ENCODE measurements at places on chromosomes 2 and 18. TPM values are rescaled to one million over a fixed set of nuclear protein-coding genes. Genes with fewer than 3 reads are reported as not detected.

Gene LOXL3
- 0.97 TPM for polyA plus RNA-seq

- DNase-seq, result peak; percentile 42
These were observed 240.8 kb downstream of the BCL11A start for GRCh38 chr2:60312618-60313017.

Gene CXCR1
- 0.07 TPM for polyA plus RNA-seq

DNA sequence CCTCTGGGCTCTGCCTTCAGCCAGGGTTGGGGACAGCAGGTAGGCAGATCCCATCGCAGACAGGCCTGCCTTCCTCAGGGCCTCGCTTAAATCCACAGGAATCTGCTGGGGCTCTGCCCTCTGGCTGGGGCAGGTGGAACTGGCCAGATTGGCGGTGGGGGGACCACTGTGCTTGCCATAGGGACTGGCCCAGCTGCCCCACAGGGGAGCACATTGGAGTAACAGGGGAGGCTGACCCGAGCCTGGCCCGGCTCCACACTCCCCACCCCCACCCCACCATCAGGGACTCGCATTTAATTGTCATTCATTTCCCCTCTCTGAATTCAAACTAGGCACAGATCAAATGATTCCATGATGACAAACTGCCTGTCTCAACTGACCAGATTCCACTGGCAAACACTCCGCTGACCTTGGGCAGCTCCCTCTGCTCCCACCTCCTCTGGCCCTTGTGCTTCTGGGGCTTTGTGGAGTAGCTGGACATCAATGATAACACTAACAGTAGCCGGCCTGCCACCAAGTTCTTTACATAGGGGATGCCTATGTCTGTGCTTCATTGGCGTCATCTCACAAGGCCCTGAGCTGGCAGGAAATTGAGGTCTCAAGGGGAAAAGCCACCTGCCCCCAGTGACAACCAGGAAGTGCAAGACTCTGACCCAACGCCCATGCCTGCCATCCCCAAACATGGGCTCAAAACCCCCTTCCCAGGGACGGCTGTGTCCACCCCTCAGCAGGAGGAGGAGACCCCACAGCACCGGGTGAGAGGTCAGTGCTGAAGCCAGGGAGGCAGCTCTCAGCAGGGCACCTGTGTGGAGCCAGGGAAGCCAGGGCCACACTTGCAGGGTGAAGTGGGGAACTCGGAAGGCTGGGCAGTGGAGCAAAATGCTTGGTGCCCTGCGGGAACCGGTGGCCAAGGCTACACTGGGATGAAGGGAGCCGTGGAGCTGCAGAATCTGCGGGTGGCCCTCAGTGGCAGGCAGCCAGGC, 2.1 kb upstream of the B3GNT7 start:
- DNase-seq, result peak; percentile 92

DNA sequence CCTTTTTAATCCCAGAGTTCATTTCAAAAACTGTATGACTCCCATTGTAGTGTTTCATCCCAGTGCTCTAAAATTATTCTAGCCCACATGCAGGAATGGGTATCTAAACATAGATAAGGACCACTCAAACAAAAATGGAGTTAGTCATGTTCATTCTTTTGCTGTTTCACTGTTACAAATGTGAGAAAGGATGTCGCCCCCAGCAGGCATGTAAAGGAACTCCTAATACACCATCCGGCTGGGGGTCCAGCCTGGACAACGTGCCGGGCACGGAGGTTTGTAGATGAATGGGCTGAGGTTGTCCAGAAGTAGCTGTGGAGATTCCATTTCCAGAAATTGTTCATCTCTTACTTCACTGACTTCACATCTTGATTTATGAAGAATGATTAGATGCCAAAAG, 101.9 kb upstream of the RAB12 start:
- no peak for DNase-seq

- DNase-seq, result no peak
These were observed 102.9 kb downstream of the CABLES1 start for GRCh38 chr18:23238152-23238531.

GRCh38 chr18:43073771-43074170, 41.7 kb downstream of the RIT2 start:
- DNase-seq, result no peak

DNA sequence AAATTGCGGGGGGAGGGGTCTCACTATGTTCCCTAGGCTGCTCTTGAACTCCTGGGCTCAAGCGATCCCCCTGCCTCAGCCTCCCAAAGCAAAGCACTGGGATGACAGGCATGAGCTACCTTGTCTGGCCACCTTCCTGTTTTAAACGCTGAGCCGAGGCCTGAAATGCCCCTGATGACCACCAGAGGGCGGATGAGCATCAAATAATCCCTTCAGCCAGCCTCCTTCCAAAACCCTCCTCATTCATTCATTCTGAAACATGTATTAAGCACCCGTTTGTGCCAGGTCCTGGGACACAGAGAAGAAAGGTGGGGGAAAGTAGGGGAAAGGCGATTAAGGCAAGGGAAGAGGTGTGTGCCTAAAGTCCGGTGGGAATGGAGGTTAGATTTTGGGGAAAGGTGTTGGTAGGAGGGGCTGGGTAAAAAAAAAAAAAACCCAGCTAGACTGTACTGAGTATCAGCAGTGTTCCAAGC, 30.7 kb upstream of the PTMA start:
- peak; percentile 92 for DNase-seq

- no peak for DNase-seq
These were observed 20.9 kb downstream of the MAP4K3 start for GRCh38 chr2:39416140-39416539.

DNA sequence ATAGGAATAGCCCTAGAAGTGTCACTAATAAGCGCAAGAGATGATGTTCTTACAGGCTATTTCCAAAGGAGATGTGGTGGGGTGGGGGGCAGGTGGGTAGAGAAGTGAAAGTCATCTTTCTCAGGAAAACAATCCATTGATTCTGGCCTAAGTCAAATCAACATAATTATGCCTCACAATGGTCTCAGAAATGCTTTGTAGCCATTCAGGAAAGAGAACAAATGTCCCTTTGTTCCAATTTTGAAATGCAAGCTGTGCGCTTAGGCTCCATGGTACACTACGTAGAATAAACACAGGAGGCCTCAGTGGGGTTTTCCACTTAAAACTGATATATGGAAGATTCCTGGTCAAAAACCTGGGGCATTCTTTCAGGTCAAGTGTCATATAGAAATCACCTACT, 529.9 kb upstream of the KLHL29 start:
- DNase-seq, result no peak

Gene GKN1
- not detected for polyA plus RNA-seq

DNA sequence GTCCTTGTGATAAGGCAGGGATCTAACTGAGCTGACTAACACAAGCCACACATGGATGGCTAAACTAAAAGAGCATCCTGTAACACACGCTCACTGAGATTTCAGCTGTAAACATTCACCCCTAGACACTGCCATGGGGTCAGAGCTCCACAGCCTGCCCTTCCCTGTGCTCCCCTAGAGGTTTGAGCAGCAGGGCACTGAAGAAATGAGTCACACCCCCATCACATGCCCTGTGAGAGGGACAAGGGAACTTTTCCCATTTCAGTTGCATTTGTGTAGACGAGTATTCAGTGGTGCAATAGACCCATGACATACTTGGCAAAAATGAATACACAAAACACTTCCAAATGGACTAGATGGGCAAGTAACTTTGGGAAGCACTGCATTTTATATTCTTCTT, 402.4 kb upstream of the LRRTM1 start:
- DNase-seq, result no peak

DNA sequence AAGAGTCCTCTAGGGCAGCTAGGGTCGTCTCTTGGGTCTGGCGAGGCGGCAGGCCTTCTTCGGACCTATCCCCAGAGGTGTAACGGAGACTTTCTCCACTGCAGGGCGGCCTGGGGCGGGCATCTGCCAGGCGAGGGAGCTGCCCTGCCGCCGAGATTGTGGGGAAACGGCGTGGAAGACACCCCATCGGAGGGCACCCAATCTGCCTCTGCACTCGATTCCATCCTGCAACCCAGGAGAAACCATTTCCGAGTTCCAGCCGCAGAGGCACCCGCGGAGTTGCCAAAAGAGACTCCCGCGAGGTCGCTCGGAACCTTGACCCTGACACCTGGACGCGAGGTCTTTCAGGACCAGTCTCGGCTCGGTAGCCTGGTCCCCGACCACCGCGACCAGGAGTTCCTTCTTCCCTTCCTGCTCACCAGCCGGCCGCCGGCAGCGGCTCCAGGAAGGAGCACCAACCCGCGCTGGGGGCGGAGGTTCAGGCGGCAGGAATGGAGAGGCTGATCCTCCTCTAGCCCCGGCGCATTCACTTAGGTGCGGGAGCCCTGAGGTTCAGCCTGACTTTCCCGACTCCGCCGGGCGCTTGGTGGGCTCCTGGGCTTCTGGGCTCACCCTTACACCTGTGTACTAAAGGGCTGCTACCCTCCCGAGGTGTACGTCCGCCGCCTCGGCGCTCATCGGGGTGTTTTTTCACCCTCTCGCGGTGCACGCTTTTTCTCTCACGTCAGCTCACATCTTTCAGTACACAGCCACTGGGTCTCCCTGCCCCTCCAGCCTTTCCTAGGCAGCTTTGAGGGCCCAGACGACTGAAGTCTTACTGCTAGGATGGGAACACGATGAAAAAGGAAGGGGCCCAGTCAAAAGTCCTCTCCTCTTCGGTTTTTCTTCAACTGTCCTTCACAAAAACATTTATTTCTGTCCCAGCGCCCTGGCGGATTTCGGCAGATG, 8.1 kb downstream of the SIX2 start:
- no peak for DNase-seq

Measured in B cell (primary cell).